ENCODE measurements at places on chromosomes 13 and 19.

- peak; percentile 19 for DNase-seq
These were observed 857 bp downstream of the IER2 start for GRCh38 chr19:13150931-13151604.

DNA sequence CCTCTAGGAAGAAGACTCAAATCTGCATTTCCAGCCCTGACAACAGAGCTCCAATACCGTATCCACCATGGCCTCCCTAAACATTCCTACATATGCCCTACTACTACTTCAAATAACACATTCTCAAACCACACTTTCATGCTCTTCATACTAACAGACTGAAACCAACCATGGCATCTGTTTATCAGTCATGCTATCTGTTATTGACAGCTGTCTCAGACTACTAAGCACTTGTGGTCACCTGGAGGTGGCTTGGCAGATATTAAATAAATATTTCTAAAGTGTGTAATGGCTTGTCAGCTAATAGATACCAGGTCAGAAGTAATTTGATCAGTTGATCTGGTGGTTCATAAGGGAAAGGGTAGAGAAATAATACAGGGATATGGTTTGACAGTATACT lies 489.1 kb downstream of the DIAPH3 start:
- no peak for DNase-seq

- no peak for DNase-seq
These were observed 1.2 kb upstream of the RCBTB2 start for GRCh38 chr13:48533961-48534600.

- no peak for DNase-seq
These were observed 170.4 kb downstream of the LIG4 start for GRCh38 chr13:108044954-108045353.
